ENCODE measurements at places on chromosomes 3 and 15.

DNA sequence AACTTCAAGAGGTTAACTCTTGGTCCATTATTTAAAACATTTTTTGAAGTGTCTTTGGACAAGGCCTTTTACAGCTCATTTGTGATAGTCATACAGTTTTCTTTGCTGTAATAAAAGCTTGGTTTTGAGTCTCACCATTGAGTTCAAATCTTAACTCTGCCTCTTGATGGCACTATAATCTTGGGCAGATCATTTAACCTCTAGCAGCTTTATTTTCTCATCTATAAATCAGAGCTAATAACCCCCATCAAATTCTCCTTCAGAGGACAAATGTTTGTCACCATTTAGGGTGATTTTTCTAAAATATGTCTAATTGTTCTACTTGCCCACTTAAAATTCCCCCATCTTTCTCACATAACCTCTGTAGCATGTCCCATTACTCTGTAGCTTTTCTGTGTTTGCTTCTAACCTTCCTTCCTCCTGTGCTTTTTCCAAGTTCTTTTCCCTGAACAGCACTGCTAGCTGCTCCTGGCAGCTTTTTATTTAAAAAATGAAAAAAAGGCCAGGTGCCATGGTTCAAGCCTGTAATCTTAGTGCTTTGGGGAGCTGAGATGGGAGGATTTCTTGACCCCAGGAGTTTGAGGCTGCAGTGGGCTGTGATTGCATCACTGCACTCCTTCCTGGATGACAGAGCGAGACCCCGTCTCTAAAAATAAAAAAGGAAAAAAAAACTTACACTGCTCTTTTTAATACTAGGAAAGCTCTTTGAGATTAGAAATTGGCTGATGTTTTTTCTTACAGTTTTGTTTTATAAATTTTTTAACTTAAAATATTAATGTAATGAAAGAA is 28.5 kb downstream of the UBE2E1 start:
- no peak for DNase-seq

DNA sequence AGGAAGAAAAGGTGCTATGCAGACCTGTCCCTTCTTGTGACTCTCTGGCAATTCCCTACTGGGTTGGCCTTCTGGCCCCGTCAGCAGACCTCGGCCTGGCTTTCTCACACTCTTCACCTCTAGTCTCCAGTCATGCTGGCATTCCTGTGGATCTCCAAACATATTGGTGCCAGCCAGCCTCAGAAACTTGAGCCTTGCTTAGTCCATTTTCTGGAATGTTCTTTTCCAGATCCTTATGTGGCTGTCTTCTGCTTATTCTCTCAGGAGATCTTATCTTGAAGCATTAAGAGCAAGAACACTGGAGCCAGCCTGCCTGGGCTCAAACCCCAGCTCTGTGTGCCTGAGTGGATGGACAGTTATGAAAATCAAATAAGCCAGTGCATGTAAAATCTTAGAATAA is 88.2 kb upstream of the NTRK3 start:
- DNase-seq = no peak

DNA sequence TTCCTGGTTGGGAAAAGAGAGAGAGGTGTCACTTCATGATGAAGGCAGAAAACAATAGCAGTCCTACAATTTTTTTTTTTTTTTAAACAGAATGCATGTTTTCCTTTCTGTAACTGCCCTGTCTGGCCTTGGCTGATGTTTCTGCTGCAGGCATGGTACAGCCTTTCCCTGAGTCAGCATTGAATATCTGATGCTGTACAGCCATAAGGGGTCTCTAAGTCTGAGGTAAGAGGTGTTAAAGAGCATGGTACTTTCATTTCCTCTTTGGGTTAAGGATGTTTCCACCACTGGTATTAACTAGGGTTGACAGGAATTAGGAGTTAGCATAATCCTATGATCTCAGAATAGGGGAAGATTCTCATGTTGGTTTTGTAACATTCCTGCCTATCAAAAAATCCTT is 147.4 kb downstream of the CHST2 start:
- no peak for DNase-seq

GRCh38 chr15:44729408-44730127 is 6.8 kb upstream of the TRIM69 start:
- DNase-seq = no peak

- DNase-seq = no peak
Measured at GRCh38 chr15:101466188-101466587, 23.3 kb downstream of the PCSK6 start.

DNA sequence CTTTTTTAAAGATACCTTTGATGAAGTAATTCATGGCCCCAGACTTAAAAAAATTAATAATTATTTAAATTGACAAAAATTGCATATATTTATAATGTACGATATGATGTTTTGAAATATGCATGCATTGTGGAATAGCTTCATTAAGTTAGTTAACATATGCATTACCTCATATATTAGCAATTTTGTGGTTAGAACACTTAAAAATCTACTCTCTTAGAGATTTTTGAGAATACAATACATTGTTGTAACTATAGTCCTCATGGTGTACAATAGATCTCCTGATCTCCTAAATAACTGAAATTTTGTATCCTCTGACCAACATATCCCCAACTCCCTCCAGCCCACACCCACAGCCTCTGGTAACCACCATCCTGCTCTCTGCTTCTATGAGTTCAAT is 104.1 kb downstream of the PEX5L start:
- DNase-seq = no peak

- DNase-seq = no peak
Measured at GRCh38 chr3:158737976-158738615, 5.8 kb upstream of the RARRES1 start.

GRCh38 chr15:36373550-36373949 is 205.9 kb upstream of the CDIN1 start:
- DNase-seq = no peak

GRCh38 chr15:40929660-40930429 is 705 bp downstream of the DLL4 start:
- no peak for DNase-seq

- DNase-seq = no peak
Measured at GRCh38 chr3:116083683-116084082, 361.6 kb downstream of the LSAMP start.

DNA sequence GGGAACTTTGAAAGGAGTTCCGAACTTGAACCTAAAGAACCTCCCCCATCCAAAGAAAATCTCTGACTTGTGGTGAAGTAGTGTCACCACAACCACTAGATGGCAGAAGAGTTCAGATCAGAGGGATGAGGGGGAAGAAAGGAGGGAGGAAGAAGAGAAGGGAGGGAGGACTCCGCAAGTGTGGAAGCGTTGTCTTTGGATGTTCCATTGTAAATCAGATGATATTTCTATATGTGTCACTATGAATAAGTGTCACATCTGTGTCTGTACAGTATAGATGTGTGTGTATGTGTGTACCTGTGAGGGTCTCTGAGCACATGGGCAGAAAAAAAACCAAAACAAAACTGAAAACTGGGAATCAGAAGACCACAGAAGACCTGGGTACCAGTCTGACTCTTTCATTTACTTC is 16.9 kb downstream of the SLC24A1 start:
- DNase-seq = no peak

DNA sequence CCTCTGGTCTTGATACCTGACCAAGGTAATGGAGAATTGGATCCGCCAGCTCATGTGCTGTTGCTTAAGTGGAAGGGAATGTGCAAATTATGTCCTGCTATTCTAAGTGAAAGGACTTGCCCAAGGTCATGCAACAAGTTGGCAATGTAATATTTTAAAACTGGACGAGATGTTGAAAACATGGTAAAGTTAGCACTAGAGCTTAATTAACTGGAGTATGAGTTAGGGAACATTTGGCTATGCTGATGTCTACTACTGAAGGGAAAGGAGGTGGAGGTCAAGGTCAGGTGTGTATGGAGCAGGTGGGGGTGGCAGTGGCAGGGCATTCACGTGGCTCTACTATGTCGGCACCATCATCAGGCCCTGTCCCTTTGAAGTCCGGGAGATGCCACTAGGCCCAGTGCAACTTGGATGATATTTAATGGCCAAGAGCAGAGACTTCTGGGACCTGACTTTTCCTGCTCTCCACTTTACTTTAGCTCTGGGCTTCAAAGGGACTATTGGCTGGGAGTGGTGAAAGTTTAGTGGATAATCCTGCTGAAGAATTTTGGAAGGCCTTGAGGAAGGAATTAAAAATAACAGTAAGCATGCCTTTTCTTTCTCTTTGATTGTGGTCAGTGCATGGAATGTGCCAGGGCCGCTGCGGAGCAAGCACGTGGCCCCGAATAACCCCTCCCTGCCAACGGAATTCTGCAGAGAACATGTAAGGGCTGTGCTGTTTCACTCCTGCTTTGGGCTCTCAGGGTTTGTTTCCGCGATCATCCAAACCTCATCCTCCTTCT is 14.9 kb downstream of the SMAD3 start:
- no peak for DNase-seq

DNA sequence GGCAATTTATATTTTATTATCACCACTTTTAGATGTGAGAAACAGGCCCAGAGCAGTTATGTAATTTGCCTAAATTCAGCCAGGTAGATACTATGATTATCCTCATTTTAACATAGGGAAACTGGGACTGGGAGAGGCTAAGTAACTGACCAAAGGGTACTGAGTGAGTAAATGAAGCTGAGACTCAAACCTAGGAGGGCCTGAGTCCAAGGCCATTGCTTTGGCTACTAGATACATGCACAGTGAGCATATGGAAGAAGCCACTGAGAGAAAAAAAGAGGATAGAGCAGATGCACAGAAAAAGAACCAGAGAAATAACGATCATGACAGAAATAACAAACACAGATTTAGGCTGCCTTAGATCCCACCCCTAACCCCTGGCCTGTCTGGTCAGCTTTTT is 33.6 kb downstream of the USF3 start:
- no peak for DNase-seq

DNA sequence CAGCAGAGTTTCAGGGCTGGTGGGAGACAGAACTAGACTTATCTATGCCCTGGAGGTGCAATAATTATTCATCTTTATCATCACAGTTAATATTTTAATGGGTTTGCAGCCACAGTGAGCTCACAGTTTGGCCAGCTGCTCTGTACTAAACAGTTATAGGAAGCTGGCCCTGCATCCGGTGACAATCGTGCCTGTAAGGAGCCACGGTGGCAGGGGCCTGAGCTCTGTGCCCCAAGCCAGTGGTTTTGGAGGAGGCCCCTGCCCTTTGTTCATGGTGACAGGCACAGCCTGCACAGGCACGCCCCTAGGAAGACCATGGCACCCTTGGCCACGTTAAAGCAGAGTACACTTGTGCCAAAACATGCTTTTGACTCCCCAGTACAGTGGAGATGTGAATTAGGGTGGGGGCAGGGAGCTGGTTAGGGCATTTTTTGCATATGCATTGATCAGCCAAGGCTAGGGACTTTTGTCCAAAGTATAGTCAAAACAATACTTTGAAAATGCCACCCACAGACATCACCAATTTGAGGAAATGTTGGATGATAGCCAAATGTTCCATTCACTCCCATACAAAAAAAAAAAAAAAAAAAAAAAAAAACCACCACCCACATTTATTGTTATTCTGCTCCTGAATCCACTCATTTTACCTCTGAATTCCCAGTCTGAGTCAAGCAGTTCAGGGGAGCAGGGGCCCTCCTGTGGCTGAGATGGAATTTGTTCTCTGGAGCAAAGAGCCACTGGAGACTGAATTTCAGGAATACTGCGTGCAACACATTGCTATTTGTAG is 3.4 kb upstream of the RFTN1 start:
- DNase-seq = no peak

DNA sequence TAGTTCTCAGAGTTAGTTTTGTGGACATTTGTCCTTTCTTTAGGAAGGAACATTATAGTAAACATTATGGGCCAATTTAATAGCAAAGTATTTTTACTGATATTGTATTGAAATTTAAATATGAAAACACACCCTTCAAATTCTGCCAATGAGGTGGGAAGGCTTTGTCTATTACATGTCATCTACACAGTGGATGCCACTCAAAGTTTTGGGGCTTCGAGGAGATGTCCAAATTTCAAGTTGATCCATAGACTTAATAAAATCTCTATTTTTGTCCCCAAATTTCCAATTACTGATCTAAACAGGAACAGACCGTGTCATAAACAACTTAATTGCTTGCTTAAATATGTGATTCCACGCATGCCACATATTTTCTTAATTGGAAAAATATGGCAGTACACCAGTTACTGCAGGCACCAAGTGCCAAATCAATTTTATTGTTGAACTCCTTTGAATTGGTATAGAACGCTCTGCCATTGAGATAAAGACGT is 1.7 kb downstream of the SHOX2 start:
- DNase-seq = no peak

- no peak for DNase-seq
Measured at GRCh38 chr3:99419116-99419515, 219.3 kb upstream of the COL8A1 start.

GRCh38 chr3:46466871-46467403 is 2.2 kb upstream of the LTF start:
- no peak for DNase-seq

GRCh38 chr3:183438735-183439134 is 10.3 kb upstream of the MCF2L2 start:
- DNase-seq = no peak

- DNase-seq = no peak
Measured at GRCh38 chr15:92666780-92667179, 11.2 kb upstream of the FAM174B start.

DNA sequence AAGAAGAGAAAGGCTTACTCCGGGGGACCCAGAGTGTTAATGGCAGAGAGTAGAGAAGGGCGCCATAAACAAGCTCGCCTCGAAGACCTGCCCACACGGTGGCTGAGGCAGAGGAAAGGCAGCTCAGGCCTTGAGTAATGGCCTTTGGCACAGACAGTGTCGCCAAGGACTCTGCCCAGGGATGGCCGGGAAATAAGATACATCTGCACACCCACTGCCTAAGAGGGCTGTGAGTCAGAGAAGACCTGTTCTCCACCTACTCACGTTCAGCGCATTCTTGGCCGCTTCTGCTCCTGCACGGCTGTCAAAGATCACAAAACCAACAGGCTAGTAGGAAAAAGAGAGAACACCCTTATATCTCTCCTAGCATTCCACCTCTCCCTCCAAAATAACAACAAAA is 26.2 kb downstream of the RBPMS2 start:
- no peak for DNase-seq

GRCh38 chr3:43620831-43621655 is 768 bp downstream of the ANO10 start:
- DNase-seq = no peak

GRCh38 chr15:74816624-74817369 is 4.2 kb downstream of the LMAN1L start:
- DNase-seq = no peak

- DNase-seq = no peak
Measured at GRCh38 chr3:32612547-32612946, 41.9 kb upstream of the DYNC1LI1 start.

- DNase-seq = no peak
Measured at GRCh38 chr3:78046566-78046965, 1006.7 kb downstream of the ROBO2 start.

DNA sequence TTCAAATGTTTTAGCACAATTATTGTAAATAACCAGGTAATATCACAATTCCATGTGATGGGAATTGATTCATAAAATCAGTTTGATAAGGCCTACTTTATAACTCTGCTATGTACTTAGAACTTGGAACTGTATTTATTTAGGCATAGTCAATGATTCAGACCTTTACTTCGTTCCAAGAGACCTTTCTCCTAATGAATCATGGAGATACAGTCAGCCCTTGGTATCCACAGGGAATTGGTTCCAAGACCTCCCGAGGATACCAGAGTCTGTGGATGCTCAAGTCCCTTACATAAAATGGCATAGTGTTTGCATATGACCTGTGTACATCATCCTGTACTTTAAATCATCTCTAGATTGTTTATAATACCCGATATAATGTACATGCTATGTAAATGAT is 60.8 kb upstream of the UMPS start:
- DNase-seq = no peak

Data from stimulated activated CD4-positive, alpha-beta T cell treated with anti-CD3 and anti-CD28 coated beads, Interleukin-1b, Interleukin-23, amount 100 ng/mL, for 1 hour (primary cell).